ENCODE measurements at places on chromosomes 11 and 22.

- DNase-seq, result peak; percentile 78
These were observed 3.9 kb downstream of the SH3BP1 start for GRCh38 chr22:37643225-37643847.

- DNase-seq, result peak; percentile 78
These were observed at the start of gene CSF2RB for GRCh38 chr22:36913427-36914389. Gene CSF2RB (plus strand): TSS chr22:36913628. CDS start chr22:36922208, 8,580 bp downstream.

- no peak for DNase-seq
These were observed 72.3 kb upstream of the TTC12 start for GRCh38 chr11:113242060-113242459.

DNA sequence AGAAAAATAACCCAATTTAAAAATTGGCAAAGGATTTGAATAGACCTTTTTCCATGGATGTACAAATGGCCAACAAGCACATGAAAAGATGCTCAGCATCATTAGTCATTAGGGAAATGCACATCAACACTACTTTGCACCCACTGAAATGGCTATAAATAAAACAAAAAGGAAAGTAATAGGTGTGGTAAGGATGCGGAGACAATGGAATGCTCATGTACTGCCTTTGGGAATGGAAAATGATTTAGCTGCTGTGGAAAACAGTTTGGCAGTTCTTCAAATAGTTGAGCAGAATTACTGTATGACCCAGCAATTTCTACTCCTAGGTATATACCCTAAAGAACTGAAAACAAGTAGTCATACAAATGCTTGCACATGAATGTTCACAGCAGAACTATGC is 37.4 kb downstream of the LARGE2 start:
- DNase-seq, result no peak

- no peak for DNase-seq
These were observed 249.8 kb upstream of the UBASH3B start for GRCh38 chr11:122405547-122406341.

All from MM.1S (cell line).